Inflammatory macrophage (primary cell): ENCODE measurements at places on chromosomes 13 and 19.

DNA sequence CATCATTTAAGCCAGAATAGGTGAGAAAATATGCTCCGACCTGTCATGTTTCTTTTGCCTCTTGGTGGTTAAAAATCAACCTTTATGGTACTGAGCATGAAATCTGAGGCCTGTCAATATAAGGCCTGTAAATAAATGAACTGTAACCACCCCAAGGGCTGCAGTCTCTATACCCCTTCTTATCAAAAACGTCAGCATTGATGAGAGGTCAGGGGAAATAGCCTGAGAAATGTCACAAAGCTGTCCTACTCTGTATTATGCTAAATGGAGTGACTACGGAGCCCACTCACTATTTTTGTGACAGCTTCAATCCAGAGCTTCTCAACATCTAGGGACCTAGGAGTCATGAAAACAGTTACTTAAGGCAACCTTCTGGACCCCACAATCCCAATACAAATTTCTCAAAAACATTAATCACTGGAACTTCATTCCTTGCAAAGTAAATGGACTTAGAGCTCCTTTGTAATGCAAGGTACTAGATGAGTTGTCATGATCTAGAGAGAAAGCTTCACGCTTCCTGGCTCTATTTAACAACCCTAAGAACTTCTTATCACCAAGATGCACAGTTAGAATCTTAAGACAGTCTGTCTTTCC, 2.7 kb upstream of the RAP2A start:
- no peak for DNase-seq

GRCh38 chr19:18589380-18590272, 1.0 kb downstream of the REX1BD start:
- peak; percentile 74 for DNase-seq

- peak; percentile 4 for DNase-seq
These were observed 286.3 kb downstream of the POU4F1 start for GRCh38 chr13:78317030-78317429.

- no peak for DNase-seq
These were observed 1.1 kb downstream of the ZNF135 start for GRCh38 chr19:58060231-58060630.

DNA sequence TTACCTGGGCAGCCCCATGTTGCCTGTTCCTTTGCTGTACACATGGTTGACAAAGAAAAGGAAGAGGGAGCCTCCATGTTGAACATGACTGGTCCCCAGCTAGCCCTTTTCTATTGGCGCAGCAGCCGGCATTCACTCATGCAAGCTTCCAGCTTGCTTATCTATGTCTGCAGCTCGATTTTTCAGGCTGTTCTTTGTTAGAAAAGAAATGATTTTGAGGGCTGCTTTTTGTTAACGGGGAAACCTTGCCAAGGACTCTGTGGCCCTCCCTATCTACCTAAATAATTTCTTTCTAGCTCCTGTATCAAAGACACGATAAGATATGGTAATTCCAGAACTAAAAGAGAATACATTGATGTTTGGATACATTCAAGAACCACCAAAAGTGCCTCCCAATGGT, 20.4 kb upstream of the ADGRE2 start:
- DNase-seq = no peak

- peak; percentile 42 for DNase-seq
These were observed at the start of gene SMAD9 for GRCh38 chr13:36919833-36920615. Gene SMAD9 (minus strand): TSS chr13:36920238. CDS start chr13:36879689, 40,549 bp downstream.

- DNase-seq = no peak
These were observed 518.4 kb upstream of the SLITRK1 start for GRCh38 chr13:84400706-84401105.

- DNase-seq = no peak
These were observed 660.1 kb upstream of the SLITRK1 start for GRCh38 chr13:84542348-84542747.

GRCh38 chr13:40445557-40445990, 220.9 kb downstream of the FOXO1 start:
- DNase-seq = peak; percentile 80

GRCh38 chr19:52170304-52170703, 1.1 kb downstream of the ZNF836 start:
- no peak for DNase-seq

GRCh38 chr19:58406818-58407657, 1.4 kb upstream of the ZNF584 start:
- DNase-seq = no peak

DNA sequence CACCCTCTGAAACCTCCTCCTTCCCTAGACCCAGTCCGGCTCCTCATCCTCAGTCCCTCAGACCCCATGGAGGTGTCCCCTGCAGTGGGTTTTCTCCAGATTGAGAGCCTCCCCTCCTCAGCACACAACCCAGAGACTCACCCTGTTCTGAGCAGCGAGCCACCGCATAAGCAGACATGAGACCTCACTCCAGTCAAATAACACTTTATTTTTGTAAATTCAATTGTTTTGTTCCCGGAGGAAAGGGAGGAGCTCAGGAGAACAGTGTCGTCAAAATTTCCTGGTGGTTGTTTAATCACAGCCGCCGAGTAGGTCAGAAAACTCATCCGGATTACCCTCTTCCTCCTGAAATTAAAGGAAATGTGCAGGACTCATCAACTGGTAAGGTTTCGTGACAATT, 57.5 kb downstream of the ERICH4 start:
- DNase-seq = no peak

- DNase-seq = no peak
These were observed 7.0 kb downstream of the PGLYRP1 start for GRCh38 chr19:46015687-46016425.

- no peak for DNase-seq
These were observed 487.4 kb downstream of the LMO7 start for GRCh38 chr13:76123548-76123947.

DNA sequence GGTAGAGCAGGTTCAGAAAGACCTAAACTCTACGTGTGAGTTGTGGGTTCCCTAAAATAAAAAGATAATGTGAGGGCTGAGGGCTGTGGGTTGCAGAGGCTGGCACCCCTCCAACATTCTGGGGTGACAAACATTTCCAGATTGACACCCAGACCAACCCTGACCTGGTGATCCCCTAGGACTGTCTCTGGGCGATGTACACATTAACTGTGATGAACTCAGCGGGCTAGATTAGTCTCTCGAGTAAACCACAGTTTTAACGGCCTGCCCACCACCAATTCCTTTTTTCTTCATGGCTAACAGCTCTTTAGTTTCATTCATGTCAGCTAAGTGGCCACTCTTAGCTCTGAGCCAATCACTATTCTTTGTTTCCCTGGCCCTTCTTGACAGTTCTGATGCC, 24.8 kb downstream of the SIAH3 start:
- peak; percentile 19 for DNase-seq

DNA sequence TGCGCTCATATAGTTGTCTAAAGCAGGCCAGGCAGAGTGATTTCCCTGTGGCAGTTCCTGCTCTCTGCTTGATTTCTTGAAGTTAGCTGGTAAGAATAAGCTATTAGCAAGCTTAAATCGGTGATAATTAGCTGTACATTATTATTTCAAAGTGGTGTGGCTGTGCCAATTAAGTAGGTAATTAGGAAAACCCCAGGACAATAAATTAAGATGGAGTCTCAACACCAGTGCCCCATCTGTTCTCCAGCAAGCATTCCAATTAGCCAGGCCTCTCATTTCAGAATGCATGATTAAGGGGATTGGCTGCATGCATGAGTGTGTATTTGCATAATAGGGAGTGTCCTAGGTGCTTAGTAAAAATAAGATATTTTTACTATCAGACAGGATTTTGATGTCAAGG, 342.3 kb downstream of the GPC5 start:
- DNase-seq = no peak

GRCh38 chr13:99399623-99399974, 92.4 kb upstream of the GPR183 start:
- no peak for DNase-seq

GRCh38 chr19:40689339-40690049, 957 bp downstream of the NUMBL start:
- DNase-seq = no peak

GRCh38 chr19:4671185-4671851, 1.2 kb upstream of the MYDGF start:
- DNase-seq = no peak

- DNase-seq = no peak
These were observed 6.4 kb upstream of the CACTIN start for GRCh38 chr19:3632739-3633558.

DNA sequence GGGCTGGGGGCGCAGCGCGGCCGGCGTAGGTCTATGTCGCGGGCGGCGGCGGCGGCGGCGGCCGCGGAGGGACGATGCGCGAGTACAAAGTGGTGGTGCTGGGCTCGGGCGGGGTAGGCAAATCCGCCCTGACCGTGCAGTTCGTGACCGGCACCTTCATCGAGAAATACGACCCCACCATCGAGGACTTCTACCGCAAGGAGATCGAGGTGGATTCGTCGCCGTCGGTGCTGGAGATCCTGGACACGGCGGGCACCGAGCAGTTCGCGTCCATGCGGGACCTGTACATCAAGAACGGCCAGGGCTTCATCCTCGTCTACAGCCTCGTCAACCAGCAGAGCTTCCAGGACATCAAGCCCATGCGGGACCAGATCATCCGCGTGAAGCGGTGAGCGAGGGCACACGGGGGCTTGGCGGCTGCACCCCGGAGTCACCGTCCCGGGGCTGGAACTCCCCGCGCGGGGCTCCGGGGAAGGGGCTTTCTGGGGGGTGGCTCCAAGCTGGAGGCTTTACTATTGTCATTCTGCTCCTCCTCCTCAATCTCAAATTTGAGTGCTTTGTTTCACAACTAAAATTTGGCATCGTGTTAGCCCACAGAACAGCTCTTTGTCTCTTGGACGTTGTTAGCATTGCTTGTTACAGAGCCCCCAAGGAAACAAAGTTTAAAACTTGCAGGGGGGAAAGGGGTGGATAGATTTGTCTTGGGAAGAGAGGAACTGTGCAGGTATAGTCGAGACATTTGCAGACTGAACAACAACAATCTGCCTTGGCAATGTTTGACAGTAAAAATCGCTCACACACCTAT, 630 bp downstream of the RAP2A start:
- peak; percentile 31 for DNase-seq

DNA sequence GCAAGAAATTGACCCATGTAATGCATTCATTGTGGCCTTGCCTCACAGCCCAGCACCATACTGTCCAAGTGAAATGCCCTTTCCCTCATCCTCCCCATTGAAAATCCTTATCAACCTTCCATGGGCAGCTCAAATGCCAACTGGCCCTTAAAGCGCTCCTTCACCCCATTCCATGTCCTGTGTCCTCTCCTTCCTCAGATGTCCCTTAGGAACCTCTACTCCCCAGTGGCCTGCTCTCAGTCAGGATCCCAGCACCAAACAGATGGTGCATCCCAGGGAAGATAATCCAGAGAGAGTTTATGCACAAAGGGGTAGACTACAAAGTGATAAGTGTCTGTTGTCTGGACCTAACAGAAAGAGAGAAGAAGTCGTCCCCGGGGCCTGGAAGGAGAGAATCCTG, 407.4 kb upstream of the ZNF507 start:
- no peak for DNase-seq

DNA sequence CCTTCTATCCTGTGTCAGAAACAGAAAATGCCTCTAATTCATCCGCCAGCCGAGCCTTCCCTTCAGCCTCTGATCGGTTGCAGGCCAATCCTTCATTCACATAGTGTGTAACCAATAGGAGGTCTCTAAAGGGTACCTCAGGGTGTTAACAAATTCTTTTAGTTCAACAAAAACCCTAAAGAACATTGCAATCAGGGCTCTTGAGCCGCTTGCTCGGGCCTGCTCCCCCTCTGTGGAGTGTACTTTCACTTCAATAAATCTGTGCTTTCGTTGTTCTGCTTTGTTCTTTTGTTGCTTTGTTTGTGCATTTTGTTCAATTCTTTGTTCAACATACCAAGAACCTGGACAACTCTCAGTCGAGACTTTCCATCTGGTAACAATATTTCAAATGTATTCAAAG, 366.5 kb downstream of the KCTD12 start:
- DNase-seq = no peak

- DNase-seq = no peak
These were observed 68.2 kb downstream of the ITGBL1 start for GRCh38 chr13:101520672-101521071.

GRCh38 chr13:45372189-45373161, 31.5 kb upstream of the TPT1 start:
- no peak for DNase-seq

DNA sequence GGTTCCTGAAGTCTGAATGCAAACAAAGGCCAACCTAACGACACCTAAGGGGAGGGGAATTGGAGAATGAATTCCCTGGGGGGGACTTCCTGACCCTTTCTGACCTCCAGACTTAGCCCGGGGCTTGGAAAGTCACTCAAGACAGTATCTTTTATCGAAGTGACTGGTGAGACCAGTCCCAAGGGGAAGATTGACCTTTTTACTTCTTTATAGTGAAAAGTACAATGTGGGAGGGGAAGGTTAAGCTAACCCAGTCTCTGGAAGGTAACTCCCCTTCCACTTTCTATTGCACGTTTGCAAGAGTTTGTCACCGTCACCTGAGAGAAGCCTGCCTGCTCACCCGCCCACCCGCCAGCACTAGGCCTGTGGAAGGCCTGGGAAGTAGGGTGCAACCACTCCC, 111.9 kb downstream of the EFNB2 start:
- no peak for DNase-seq

GRCh38 chr19:49653466-49653806, 11.4 kb downstream of the SCAF1 start:
- DNase-seq = no peak

- DNase-seq = peak; percentile 10
These were observed 806 bp downstream of the ZNF90 start for GRCh38 chr19:20078581-20079031.

- DNase-seq = no peak
These were observed 29.2 kb downstream of the ZNF546 start for GRCh38 chr19:40025938-40026596.

DNA sequence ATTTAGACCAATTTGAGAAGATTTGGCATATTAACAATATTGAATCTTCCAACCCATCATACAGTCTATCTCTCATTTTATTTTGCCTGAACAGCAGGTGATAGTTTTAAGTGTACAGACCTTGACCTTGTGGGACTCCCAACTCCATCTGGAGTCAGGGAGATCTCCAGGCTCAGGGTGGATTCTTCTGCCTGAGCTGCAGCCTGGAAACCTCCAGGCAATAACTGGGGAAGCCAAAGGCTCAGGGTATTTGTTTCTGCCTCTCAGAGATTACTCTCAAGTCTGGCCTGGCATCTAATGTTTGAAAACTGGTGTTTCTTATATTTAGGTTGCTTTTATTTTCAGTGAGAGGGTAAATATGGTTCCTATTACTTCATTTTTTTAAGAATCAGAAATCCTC, 102.1 kb upstream of the C1QTNF9B start:
- no peak for DNase-seq

DNA sequence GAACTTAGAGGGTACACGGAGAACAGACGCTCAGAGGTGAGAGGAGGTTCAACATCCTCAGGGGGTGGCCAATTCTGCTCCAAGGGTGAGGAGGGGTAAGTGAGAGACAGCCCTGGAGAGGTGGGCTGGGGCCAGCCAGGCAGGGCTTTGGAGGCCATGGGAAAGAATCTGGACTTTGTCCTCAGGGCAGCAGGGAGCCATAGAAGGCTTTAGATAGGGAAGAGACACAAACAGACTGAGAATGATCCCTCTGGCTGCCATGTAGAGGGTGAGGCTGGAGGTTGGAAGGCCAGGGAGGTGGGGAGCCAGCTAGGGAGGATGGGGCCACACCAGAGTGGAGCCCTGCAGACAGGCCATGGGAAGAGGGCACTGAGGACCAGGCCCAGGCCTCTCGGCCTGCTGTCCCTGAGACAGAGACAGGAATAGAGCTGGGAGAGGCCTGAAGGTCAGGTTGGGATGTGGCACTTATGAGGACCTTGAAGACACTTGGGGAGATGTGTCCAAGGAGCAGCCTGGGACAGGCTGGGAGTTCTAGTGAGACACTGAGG, 29.2 kb upstream of the CCNP start:
- no peak for DNase-seq
